ENCODE measurements at places on chromosomes 2 and 18. TPM values are rescaled to one million over a fixed set of nuclear protein-coding genes. Genes with fewer than 3 reads are reported as not detected.

IL37 gene
- not detected for total RNA-seq

PDIA6 gene
- 363 TPM for total RNA-seq

PDCL3 gene
- total RNA-seq = 36.4 TPM

DES gene
- 0.08 TPM for total RNA-seq

UCN gene
- 2.2 TPM for total RNA-seq

DYNAP gene
- not detected for total RNA-seq

CAPN13 gene
- total RNA-seq = 0.10 TPM

CYBRD1 gene
- total RNA-seq = 38.6 TPM

VSNL1 gene
- not detected for total RNA-seq

ACAA2 gene
- 61.2 TPM for total RNA-seq

LRP1B gene
- not detected for total RNA-seq

CD8B gene
- not detected for total RNA-seq

RESP18 gene
- not detected for total RNA-seq

All from A549 treated with DMSO at 1 μM for 4 hours (cell line).